ENCODE measurements at places on chromosomes 16 and 17.

DNA sequence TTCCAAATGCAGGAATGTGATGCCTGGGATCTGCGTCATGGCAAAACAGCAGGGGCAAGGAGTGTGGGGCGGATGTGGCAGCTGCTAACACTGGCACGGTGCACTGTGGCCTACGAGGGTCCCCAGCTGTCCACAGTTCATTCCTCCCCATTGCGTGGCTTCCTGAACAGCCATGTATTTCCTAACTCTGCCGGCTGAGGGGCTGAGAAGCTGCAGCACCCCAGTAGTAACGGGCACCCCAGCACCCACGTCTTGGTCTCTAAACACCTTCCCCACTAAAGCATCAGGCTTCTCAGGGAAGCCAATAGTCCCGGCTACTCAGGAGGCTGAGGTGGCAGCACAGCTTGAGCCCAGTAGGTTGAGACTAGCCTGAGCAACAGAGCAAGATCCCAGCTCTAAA, 47.6 kb downstream of the LMF1 start:
- no peak for ATAC-seq

DNA sequence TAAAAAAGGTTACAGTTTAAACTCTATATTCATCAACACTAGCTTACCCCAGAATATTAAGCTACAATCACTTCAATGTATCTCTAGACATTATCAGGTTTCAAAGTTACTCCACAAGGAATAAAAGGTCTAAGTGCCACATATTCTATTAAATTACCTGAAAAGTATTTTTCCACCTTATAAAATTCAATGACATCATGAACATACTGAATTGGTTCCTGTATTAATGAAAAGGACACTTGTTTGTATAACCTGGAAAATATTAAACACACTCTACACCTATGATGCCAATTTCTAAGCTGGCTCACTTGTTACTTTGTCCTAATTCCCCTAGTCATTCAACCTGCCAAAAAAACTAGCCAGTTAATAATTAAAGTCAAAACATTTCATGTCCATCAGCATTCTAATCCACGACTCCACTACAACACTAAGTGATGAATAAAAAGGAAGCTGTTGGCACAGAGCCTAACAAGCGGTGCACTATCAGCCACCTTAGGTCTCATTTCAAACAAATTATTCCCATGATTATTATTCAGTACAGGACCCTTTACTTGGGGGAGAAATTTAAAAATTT, 12.2 kb downstream of the MED13 start:
- ATAC-seq, result no peak

DNA sequence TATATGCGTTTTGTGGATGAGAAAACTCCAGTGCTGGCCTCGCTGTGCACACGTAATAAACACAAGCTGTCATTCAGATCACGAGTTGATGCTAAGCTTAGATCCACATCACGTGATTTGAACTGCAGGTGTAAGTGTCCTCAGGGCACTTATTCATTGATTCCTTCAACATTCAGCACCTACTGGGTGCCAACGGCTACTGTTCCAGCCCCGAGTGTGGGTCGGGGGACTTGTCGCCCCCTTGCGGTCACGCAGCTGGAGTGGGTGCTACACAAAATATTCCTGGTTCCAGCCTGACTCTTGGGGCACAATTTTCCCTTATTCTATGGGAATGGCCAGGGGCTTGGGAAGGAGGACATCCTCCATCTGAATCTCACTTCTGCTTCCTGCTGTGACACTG, 29.9 kb upstream of the GINS2 start:
- ATAC-seq, result no peak

GRCh38 chr17:66784621-66785364, 50.1 kb upstream of the CACNG5 start:
- no peak for ATAC-seq
